ENCODE measurements at places on chromosomes 7 and 10.

- no peak for DNase-seq
Measured at GRCh38 chr7:73904219-73905137, 43.5 kb downstream of the TMEM270 start.

DNA sequence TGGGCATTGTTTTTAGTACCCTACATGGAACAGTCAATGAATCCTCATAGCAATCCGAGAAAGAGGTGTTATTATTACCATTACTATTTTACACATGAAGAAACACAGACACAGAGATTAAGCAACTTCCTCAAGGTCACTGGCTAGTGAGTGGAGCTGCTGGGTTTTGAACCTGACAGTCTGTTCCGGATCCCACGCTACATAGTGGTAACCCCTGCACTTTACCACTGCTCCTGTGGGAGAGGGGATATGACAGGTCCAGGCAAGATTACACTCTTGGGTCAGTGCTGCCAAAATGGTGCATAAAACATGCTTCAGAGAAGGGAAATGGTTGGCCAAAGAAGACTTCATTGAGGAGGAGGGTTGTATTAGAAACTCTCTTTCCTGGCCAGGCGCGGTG is 185.7 kb downstream of the XPNPEP1 start:
- DNase-seq, result no peak

- no peak for DNase-seq
Measured at GRCh38 chr10:99976886-99977665, 32.7 kb downstream of the DNMBP start.

DNA sequence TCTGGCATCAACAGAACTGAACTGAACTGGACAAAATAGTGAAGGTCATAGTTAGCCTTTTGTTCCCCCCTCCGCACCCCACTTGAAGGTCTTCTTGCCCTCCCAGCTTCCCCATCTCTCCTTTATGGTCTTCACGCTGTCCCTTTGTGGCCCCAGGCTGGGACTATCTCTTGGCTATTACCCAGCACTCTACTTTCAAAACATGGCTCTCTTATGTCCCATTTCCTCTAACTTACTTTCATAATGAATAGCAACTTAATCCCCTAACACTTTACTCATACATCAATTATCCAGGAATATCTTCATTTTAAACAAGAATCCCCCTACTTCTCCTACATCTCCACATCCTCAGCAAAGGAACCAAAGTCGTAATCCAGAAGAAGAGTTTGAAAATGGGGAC is 135.3 kb upstream of the ITGB1 start:
- DNase-seq, result no peak

DNA sequence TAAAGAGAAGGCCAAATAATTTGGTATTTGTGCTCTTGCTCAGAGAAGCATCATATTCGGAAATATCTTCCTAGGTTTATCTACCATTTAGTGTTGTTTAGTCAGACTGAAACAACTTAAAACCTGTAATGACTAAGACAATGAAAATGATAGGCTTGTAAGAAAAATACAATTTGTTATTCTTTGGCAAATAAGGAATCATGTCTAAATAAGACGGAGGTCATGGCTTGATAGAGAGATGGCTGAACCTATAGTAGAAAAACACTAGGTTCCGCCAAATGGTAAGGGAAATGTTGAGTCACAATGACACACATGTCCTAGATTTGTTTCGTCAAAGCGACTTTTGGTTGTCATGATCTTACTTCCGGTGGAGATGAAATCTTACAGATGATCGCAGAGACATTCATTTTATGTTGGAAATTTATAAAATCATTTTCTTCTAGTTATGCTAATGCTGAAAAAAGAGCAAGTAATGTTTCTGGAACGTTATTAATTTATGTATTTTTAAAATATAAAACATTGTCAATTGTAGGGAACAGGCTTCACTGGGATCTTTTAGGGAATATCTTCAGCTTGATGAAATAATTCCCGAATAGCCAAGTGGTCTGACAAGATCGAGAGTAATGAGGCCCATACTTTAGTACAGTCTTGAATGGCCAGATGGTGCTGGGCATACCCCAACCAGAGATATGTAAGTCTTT is 1.0 kb downstream of the SRGN start:
- no peak for DNase-seq

DNA sequence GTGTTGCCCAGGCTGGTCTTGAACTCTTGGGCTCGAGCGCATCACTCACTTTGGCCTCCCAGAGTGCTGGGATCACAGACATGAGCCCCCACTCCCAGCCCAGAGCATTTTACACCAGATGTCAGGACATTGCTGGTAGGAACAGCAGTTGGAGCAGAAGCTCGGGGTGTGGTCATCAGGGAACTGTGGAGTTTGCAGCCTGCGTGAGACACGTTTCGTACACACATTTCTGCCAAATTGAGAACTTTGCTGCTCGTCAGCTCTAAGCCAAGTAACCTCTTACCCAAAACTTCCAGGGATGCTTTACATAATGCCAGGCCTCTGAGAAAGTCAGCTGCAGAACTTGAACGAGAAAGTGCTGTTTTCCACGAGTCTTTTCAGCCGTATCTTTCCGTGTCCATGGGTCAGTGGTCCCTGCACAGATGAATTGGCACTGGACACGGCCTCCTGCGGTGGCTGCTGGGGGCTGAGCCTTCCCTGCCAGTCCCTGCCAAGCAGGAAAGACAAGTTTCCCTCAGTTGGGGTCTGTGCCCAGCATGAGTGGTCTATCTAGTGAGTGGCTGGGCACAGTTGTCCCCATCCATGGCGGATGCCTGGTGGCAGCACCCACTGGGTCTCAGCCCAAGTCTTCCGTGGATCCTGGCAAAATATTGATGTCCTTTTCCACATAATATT is 54.4 kb downstream of the DNAJB6 start:
- DNase-seq, result no peak

- no peak for DNase-seq
Measured at GRCh38 chr10:110668443-110668842, 24.3 kb downstream of the RBM20 start.

- DNase-seq, result no peak
Measured at GRCh38 chr10:132937861-132938260, 4.5 kb downstream of the CFAP46 start.

DNA sequence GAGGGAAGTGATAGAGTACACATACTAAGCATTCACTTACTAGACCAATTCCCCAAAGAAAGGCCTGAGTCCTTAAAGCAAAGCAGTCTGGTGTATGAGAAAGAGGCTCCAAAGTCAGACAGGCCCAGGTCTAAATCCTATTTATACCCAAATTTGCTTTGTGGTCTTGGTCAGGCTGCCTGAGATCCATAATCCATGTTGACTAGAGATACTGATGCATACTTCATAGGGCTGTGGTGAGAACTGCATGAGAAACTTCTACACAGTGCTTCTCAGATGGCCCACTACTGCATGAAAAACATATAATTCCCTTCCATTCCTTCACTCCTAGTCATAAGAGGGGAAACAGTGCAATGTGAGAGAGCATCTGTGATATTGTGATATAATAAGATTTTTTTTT is 81.6 kb upstream of the SP4 start:
- no peak for DNase-seq
